ENCODE measurements at places on chromosomes 12 and 14.

GRCh38 chr14:24398653-24399446 lies at the start of gene NYNRIN:
Gene NYNRIN (plus strand): TSS chr14:24399003. CDS start chr14:24399247, 244 bp downstream.
- DNase-seq = peak; percentile 80

DNA sequence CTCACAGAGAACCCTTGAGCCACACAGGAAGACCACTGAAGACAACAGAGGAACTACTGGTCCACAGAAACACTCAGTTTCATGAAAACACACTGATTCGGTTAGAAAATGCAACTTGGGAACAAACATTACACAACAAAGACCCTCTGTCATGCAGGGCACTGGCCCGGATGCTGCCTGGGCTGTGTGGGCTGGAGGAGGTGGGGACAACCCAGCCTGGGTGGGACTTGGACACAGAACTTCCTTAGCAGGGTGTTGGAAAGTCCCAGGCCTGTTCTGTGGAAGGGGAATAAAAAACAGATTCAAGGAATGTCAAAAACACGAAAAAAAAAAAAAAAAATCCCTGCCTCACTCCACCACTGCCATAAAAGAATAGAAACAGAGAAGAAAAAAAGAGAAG lies 181.0 kb downstream of the MON2 start:
- no peak for DNase-seq

GRCh38 chr14:68785534-68786490 lies 7.1 kb downstream of the ZFP36L1 start:
- DNase-seq = peak; percentile 46

GRCh38 chr12:41476499-41477439 lies 288.6 kb downstream of the PDZRN4 start:
- DNase-seq = no peak

DNA sequence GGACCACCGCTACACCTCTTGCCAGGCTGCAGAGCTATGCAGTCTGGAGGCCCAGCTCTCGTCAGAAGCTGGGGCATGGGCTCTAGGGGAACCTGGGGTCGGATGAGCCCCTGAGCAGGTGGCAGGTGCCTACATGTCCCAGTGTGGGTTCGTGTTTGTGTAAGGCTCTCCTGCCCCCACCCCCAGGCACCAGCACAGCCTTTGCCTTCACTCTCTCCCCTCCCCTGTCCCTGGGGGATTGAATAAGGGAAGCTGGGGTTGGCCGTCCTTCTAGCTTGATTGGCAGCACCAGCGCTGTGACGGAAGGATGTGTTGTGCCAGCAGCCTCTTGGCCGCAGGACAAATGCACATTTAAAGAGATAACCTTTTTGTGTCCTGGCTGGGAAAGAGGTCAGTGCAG lies 34.8 kb upstream of the TSPAN9 start:
- no peak for DNase-seq

GRCh38 chr12:104374806-104375205 lies 71.3 kb downstream of the EID3 start:
- no peak for DNase-seq

DNA sequence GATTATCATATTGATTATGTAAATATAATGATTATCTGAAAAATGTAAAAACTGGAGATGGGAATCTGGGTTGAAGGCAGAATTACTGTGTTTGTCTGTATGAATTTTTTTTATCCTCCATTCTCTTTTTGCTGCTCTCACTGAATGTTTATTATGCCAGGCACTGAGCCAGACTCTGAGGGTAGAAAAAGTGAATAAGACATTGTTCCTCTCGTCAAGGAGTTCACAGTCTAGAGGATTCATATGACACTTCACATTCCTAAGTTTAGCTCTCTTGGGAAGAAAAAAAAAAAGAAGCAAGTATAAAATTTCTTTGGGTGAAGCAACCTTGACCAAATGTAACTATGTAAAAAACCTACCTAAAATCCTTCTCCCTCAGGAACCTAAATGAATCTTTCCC lies 120.9 kb upstream of the LMO3 start:
- no peak for DNase-seq

- no peak for DNase-seq
Observed at GRCh38 chr14:102565331-102565887, 27.0 kb upstream of the RCOR1 start.

DNA sequence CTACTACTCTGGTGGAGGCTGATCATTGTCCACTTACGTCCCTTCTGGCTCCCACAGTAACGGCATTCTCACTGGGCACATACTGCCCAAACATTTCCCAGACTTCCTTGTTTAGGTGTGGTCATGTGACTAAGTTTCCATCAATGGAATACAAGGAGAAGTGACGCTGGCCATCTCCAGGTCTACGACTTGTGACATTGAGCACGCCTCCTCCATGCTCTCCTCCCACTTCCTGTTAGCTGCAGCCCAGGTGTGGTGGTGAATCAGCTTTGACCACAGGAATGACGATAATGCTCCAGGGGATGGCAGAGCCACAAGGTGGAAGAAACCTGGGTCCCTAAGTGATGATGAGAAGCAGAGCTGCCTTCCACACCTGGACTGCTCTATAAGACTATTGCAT lies 6.0 kb upstream of the SLC24A4 start:
- DNase-seq = no peak

DNA sequence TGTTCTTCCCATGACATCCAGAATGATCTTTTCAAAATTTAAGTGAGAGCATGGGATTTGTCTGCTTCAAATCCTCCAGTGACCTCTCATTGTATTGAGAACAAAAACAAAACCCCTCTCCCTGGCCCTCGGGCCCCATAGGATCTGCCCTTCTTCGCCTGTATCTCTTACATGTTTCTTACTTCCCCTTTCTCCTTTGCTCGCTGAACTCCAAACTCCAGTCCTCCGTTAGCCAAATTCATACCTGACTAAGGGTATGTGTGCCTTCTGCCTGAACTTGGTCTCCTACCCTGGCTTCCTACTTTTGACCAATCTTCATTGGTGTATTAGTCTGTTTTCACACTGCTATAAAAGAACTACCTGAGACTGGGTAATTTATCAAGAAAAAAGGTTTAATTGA lies 13.2 kb upstream of the TSPAN11 start:
- no peak for DNase-seq

- DNase-seq = no peak
Observed at GRCh38 chr12:45138609-45139008, 77.3 kb upstream of the ANO6 start.

DNA sequence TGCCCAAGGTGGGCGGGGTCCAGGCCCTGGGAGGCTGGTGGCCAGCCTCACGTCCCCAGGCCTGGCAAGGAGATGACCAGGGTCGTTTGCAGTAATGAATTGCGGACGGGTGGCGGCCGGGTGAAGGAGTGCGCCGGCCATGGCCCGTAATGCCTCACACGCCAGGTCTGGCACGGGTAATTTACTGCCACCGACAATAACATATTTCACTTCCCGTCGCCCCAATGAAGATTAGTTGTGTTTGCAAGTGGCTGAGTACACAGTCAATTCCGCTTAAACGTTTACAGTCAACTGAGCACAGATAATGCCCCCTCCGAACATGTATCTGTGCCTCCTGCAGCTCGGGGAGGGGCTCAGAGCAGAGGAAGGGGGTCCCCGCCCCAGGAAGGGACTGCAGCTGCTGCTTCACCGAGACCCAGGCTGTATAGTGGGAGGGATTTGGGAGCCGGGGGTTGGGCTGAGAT lies 48.3 kb downstream of the MVK start:
- DNase-seq = no peak

DNA sequence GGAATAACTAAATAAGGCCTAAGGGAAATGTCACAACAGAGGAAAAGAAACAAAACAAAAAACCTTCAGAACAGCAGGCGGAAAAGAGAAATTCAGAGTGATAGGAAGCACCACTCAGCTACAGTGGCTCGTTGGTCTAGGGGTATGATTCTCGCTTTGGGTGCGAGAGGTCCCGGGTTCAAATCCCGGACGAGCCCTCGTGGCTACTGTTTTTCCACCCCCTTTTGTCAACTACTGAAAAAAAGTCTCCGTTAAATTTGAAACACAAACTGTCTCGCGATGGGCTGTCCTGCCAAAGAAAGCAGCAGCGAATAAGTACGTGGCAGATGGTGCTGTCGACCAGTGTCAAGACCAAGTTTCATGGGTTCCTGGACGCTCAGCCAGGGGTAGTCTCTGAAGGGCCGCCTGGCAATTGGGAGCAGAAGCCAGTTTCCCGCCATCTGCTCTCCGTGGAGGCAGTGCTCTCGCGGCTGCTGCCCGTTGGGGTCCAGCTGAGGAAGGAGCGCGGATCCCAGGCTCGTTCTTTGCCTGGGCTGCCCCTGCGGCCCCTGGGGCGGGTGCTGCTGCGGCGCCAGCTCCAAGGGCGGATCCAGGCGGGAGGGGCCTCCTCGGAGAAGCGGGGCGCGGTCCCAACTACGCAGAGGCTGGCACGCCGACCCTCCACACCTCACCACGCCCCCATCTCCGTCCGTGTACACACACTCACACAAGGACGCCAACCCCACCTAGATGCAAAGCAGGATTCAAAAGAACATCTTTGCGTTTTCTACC lies at the start of gene RNASE4:
RNASE4 (plus strand) TSS at position 670 of the 771 bp plus-strand sequence. CDS start 14,812 bp downstream, outside the sequence.
- DNase-seq = peak; percentile 88

DNA sequence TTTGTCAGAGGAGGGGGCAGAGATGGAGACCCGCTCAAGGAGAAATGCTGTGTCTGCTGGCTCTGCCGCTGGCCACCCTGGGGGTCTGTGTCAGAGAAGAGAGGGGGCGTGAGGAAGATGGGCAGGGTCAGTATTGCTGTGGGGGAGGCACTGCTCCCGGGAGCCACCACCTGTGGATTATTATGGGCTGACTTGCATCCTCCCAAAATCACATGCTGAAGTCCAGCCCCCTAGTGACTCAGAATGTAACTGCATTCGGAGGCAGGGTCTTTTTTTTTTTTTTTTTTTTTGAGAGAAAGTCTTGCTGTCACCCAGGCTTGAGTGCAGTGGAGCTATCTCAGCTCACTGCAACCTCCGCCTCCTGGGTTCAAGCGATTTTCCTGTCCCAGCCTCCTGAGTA lies 12.3 kb downstream of the ABCD4 start:
- no peak for DNase-seq

GRCh38 chr14:44820230-44820964 lies 141.3 kb downstream of the KLHL28 start:
- DNase-seq = peak; percentile 83

GRCh38 chr12:64039281-64039871 lies 182.7 kb downstream of the KICS2 start:
- no peak for DNase-seq

DNA sequence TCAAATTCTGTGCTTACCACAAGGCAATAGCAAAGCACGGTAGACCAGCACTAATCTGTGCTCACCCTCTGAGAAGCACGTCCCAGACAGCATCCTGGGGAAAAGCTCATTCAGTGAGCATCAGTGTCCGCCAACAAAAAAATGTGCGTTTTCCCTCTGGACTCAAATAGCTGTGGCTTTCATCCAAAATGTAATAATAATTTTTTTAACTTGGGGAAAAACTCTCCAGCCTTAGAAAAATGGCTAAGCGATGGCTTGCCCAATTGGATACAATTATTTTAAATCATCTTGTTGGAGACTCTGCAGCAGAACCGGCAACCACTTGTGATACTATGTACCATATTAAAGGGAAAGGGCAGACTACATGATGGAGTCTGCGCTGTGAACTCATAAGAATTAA lies 1.1 kb upstream of the KRT77 start:
- no peak for DNase-seq

DNA sequence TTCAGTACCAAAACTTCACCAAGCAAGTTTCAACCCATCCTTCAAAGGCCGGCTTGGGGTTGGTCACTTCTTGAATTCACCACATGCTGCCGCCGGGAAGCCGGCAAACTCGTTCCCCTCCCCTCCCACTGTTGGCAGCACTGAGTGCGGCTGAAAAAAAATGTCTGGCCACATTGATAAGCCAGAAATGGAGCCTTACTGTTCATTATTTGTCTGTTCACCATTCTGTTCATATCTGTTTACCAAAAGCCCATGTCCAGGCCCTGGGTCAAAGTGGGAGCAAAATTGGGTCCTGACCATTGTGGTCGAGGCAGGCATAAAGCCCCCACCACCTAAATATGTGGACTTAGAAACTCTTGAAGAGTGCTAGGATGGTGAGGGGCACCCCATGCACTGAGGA lies 7.3 kb upstream of the HSP90AA1 start:
- DNase-seq = no peak

GRCh38 chr12:54526812-54527630 lies 22.4 kb upstream of the PDE1B start:
- peak; percentile 87 for DNase-seq

- DNase-seq = no peak
Observed at GRCh38 chr14:66982247-66982646, 207.0 kb upstream of the GARIN2 start.

GRCh38 chr12:60752589-60752988 lies 1156.8 kb downstream of the SLC16A7 start:
- no peak for DNase-seq

GRCh38 chr12:96456265-96456974 lies 33.0 kb upstream of the CFAP54 start:
- no peak for DNase-seq

DNA sequence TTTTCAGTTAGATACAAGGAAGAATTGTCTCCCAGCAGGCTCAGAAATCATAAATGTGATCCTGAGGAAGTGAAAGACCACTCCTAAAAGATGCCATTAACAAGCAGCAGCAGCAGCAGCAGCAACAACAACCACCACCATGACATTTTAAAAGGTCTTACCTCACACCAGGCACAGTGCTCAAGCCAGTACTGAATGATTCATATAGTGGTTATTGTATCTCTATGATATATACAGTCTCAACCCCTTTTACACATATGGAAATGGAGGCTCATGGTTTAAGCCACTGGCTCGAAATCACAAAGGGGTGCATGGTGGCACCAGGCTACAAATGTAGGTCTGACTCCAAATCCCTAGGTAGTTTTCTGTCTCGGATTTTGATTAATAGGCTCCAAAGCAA lies 126.9 kb downstream of the KTN1 start:
- no peak for DNase-seq

- DNase-seq = no peak
Observed at GRCh38 chr14:103533137-103533998, 4.4 kb downstream of the TRMT61A start.

GRCh38 chr12:114760151-114760877 lies 76.3 kb upstream of the TBX3 start:
- no peak for DNase-seq

- DNase-seq = no peak
Observed at GRCh38 chr12:92139634-92140150, 6.0 kb downstream of the BTG1 start.

GRCh38 chr14:36724162-36724561 lies 62.5 kb downstream of the PAX9 start:
- no peak for DNase-seq

GRCh38 chr14:33401311-33401710 lies 462.6 kb downstream of the NPAS3 start:
- no peak for DNase-seq

DNA sequence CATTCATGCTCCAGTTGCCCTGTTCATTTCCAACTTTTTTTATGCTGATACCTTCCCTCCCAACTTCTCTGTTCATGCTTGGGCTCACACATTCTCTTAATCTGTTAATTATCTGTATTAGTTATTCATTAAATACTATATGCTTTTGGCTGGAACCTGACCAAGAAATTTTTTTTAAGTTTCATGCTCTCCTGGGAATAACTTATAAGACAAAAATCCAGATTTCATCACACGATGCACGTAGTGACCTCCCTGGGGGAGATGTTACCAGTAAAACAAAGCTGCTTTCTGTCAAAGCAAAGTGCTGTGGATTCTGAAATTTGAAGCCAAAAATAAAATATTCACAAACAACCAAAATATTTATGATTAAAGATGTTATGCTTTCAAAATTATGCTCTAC lies 215.0 kb upstream of the USP15 start:
- no peak for DNase-seq
